Vagina (tissue), 2 donors: ENCODE measurements at places on chromosomes 6 and 20. TPM values are rescaled to one million over a fixed set of nuclear protein-coding genes. Genes with fewer than 3 reads are reported as not detected.

- H3K36me3 ChIP-seq: no peaks in the 10 kb centered on the region
- peak overlapping the region; percentile 19 for H3K27ac ChIP-seq
- H3K4me1 ChIP-seq: peaks cover 16% of the 10 kb centered on the region
- no peak for DNase-seq
These were observed 9.9 kb downstream of the BAG2 start for GRCh38 chr6:57182017-57182432.

DNA sequence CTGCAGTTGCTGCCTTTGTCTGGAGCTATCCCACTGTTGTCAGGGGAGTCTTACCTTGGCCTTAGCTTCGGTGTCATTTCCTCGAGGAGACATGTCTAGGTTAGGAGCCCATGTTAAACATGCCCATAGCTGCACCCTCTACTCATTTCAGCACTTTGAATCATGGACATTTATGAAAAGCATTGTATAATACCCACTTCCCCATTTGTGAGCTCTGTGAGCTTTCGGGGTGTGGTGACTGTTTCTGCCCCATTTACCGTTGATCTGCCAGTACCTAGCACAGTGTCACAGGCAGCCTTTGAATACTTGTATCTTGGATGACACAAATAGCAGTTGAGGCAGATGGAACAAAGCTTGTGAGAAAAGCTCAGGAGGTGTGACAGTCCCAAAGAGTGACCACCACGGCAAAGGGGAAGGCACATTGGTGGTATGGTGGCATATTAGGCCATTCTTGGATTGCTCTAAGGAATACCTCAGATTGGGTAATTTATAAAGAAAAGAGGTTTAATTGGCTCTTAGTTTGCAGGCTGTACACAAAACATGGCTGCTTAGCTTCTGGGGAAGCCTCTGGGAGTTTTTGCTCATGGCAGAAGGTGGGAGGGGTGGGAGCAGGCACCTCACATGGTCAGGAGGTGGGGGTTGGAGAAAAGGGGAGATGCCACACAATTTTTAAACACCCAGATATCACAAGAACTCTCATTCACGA lies 42.0 kb downstream of the JARID2 start:
- no peaks in the 10 kb centered on the region for H3K27me3 ChIP-seq
- no peak for DNase-seq
- no peaks in the 10 kb centered on the region for H3K36me3 ChIP-seq
- H3K4me1 ChIP-seq: peaks cover 22% of the 10 kb centered on the region
- H3K4me3 ChIP-seq: no peak overlapping the region

DNA sequence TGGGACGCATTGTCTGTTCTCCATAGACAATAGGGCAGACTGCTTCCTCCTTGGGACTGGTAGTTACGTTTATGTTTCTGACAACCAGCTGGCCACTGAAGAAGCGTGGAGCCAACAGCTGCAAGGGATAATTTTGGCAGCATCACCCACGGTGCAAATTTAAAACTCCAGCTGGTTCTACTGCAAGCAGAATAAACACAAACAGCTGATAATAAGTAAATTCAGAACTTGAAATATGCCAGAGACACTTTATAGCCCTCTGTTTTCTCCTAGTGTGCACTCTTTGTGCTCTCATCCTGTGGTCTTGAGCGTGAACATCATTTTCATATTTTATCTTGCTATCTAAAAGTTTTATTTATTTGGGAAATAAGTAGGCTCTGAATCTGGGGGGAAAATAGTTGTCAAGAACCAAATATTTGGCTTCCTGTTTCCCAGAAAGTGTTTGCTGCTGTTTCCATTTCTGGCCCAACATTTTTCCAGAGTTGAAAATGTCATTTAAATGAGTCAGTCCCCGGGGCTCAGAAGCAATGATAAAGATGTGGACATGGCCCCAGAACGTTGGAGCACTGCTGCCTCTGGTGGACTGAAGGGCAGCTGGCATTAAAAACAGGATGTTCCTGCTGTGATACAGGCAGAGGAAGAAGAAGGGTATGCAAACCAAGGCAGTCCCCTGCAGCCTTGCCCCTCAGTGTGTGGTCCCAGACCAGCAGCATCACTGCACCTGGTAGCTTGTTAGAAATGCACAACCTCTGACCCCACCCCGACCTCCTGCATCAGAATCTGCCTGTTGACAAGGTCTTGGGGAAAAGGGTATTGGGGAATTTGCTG lies 12.5 kb upstream of the THBD start:
- H3K4me1 ChIP-seq: peaks cover 23% of the 10 kb centered on the region
- no peaks in the 10 kb centered on the region for H3K27me3 ChIP-seq
- DNase-seq: no peak
- no peaks in the 10 kb centered on the region for H3K36me3 ChIP-seq
- H3K27ac ChIP-seq: peak overlapping the region; percentile 53
- no peak overlapping the region for H3K4me3 ChIP-seq

GRCh38 chr20:39800111-39800510 lies 838.0 kb downstream of the DHX35 start:
- no peaks in the 10 kb centered on the region for H3K36me3 ChIP-seq
- H3K4me3 ChIP-seq: no peak overlapping the region
- H3K4me1 ChIP-seq: no peaks in the 10 kb centered on the region
- no peak overlapping the region for H3K27ac ChIP-seq
- DNase-seq: no peak

DNA sequence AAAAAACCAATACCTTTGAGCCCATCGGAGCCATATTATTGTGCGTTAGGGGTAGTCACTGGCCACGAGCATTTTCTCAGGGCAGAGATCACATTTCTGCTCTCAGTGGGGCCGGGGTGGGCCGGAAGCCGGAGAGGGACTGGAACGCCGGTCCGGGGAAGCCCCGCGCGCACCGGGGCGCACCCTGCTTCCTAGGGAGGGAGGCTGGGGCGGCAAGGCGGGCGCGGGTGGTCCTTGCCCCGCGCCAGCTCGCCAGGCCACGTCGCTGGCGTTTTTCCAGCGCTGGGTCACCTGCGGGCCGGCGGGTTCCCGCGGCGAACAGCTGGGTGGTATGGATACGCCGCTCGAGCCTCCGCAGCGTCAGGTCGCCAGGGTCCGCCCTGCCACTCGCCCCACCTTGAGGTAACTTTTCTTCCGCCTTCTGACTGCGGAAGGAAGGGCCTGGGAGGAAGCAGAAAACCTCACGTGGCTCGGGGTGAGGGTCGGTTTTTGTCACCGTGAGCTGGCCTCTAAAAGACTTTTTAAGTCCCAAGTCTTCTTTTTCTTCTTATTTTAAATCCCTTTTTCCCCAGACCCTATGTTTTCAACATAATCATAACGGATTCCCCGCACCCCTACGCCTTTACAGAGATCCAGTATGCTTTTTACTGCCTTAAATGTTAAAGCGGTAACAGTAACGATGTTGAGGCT lies 2.7 kb upstream of the EEF1A1 start:
- no peaks in the 10 kb centered on the region for H3K27me3 ChIP-seq
- peak overlapping the region; percentile 54 for H3K4me3 ChIP-seq
- DNase-seq: no peak
- peaks cover 27% of the 10 kb centered on the region for H3K4me1 ChIP-seq
- peak overlapping the region; percentile 100 for H3K27ac ChIP-seq

DNA sequence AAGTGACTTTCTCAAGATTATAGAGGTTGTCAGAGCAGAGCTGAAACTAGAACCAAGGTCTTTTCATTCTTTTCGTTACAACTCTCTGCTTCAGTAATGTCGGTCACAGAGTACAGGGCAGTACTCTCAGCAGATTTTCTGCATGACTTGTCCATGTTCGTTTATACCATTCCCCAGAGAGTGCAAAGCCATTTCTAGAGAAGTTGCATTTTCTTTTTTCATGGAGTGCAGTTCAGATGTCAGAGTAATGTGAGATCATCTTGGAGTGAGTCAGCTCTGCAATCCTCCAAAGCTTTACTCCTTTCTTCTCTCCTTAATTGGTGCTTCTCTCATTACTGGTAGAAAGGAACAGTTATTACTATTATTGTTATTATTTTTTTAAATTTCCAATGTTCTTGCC lies 115.6 kb upstream of the B3GAT2 start:
- H3K4me3 ChIP-seq: no peak overlapping the region
- H3K27ac ChIP-seq: no peak overlapping the region
- H3K36me3 ChIP-seq: no peaks in the 10 kb centered on the region

DNA sequence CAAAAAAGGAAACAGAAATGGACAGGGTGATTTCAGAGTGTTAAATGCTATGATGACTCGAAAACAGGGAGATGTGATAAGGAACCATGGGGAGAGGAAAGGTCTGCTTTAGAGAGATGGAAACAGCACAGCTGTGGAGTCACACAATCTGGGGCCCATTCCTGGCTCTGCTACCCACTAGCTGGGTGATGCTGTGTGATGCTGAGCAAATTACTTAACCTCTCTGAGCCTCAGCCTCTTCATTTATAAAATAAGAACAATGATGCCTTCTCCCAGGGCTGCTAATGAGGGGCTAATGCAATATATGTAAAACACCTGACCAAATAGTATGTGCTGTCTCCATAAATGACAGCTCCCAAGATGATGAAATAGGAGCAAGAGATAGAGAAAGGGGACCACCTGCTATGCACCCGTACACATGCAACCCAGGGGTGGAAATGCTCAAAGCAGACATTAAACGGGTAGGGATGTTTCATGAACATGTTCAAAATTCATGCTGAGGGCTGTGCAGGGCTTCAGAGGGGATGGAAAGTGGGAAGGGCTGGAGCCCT lies 27.7 kb downstream of the MDGA1 start:
- H3K36me3 ChIP-seq: no peaks in the 10 kb centered on the region
- H3K4me1 ChIP-seq: no peaks in the 10 kb centered on the region
- DNase-seq: no peak

- H3K27me3 ChIP-seq: no peaks in the 10 kb centered on the region
- H3K36me3 ChIP-seq: no peaks in the 10 kb centered on the region
- H3K27ac ChIP-seq: no peak overlapping the region
- H3K4me3 ChIP-seq: no peak overlapping the region
These were observed 250.7 kb upstream of the FAM83B start for GRCh38 chr6:54595844-54596243.

DNA sequence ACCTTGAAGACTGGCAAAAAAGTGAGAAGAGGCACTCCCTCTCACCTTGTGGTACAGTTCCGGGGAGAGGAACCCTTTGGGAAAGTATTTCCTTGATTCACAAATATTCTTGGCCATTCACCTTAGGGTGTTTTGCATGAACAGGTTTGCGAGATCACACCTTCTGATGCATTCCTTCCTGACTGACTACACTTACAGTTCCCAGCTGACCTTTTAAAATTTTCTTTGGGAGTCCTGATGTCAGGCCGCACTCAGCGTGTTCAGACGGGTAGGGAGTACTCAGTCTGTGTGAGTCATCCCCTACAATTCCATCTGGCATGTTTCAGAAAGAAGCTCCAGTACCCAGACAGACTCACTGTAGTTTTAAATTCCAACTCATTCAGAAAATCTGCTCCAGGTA lies 1.7 kb downstream of the ADGRF4 start:
- H3K27ac ChIP-seq: no peak overlapping the region
- DNase-seq: no peak
- no peaks in the 10 kb centered on the region for H3K36me3 ChIP-seq

DNA sequence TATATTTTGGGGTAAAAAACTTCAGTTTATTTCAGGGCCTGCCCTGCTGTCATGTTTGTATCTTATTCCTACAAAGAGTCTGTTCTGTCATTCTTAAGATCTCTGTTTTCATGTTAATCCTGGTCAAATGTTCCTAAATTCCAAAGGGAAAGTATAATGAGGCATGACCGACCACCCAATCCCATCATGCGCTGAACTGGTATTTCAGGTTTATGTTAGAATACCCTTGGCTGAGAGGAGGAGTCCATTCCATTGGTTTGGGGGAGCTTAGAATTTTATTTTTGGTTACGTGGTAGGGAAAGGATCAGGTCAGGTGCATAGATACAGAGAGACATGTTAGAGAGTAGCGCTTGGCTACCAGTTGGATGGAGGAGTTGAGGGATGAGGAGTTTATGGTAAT lies 25.7 kb downstream of the CFAP61 start:
- DNase-seq: no peak
- H3K27me3 ChIP-seq: no peaks in the 10 kb centered on the region

DNA sequence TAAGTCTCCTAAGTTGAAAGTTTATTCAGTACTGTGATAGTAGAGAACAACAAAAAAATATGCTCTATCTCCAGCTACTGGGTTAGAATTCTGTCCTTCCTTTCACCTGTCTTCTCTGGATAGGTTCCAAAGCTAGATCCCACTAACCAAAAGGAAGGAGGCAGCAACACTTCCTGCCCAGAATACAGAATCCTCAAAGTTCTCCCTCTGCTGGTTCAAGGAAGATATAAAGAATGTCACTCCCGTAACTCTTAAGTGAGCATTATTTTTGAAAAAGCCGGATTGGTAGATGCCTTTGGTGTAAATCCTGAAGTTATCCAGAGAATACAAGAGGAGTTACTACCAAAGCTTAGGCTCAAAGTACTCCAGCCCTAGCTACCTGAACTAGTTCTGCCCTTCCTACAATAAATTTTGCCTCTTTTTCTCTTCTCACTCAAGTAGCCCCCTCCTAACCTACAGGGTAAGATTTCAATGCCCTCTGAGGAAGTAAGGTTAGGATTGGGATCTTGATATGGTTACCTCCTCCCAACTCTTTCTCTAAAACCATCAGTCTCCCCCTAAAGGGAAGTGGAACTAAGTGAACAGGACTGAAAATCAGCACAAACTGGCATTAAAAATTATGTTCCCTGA lies 26.0 kb upstream of the CRIP3 start:
- no peak for DNase-seq
- H3K4me3 ChIP-seq: no peak overlapping the region
- H3K4me1 ChIP-seq: no peaks in the 10 kb centered on the region
- no peaks in the 10 kb centered on the region for H3K27me3 ChIP-seq
- H3K36me3 ChIP-seq: no peaks in the 10 kb centered on the region
- no peak overlapping the region for H3K27ac ChIP-seq

- no peak overlapping the region for H3K4me3 ChIP-seq
- no peaks in the 10 kb centered on the region for H3K27me3 ChIP-seq
- DNase-seq: no peak
- peaks cover 36% of the 10 kb centered on the region for H3K4me1 ChIP-seq
- no peaks in the 10 kb centered on the region for H3K36me3 ChIP-seq
These were observed 49.0 kb downstream of the PPARD start for GRCh38 chr6:35391240-35391968.

GRCh38 chr6:136085370-136086115 lies 164.6 kb downstream of the MTFR2 start:
- no peak for DNase-seq
- no peaks in the 10 kb centered on the region for H3K36me3 ChIP-seq
- H3K27ac ChIP-seq: peak overlapping the region; percentile 7
- no peaks in the 10 kb centered on the region for H3K27me3 ChIP-seq

GRCh38 chr6:25875926-25876602 lies 2.0 kb upstream of the SLC17A3 start:
- no peak for DNase-seq
- H3K4me1 ChIP-seq: no peaks in the 10 kb centered on the region
- H3K4me3 ChIP-seq: no peak overlapping the region
- no peaks in the 10 kb centered on the region for H3K27me3 ChIP-seq

- no peak overlapping the region for H3K4me3 ChIP-seq
- H3K27me3 ChIP-seq: no peaks in the 10 kb centered on the region
- no peaks in the 10 kb centered on the region for H3K36me3 ChIP-seq
These were observed 185.0 kb upstream of the BMP2 start for GRCh38 chr20:6582449-6582848.

The TUBB2B gene
- 6.9 TPM for total RNA-seq

The SIRPG gene
- not detected for total RNA-seq

The KCNK5 gene
- 16.7 TPM for total RNA-seq

The MMP24 gene
- total RNA-seq: 0.98 TPM

The PSORS1C1 gene
- 9.6 TPM for total RNA-seq

The DDO gene
- total RNA-seq: not detected

The SLC22A2 gene
- not detected for total RNA-seq

The RFX6 gene
- not detected for total RNA-seq

The LAMA2 gene
- 91.1 TPM for total RNA-seq
